Activated CD4-positive, CD25-positive, alpha-beta regulatory T cell treated with anti-CD3 and anti-CD28 coated beads, Interleukin-2, amount 50 U/mL, for 24 hours (primary cell): ENCODE measurements at places on chromosomes 1 and 21.

GRCh38 chr1:31714442-31715086 lies 10.7 kb upstream of the COL16A1 start:
- no peak for ATAC-seq

GRCh38 chr1:178438432-178438831 lies 58.3 kb downstream of the CLEC20A start:
- ATAC-seq: no peak

DNA sequence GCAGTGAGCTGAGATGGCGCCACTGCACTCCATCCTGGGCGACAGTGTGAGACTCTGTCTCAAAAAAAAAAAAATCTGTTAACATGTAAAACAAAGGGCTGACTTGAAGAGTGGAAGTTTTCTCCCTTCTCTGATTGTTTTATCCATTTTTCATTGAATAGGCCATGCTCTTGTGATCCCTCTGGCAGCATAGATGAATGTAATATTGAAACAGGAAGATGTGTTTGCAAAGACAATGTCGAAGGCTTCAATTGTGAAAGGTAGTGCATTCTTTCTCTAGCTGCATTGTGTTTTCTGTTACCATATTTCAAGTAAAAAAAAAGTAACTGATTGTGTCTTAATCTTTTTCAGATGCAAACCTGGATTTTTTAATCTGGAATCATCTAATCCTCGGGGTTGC lies 69.6 kb upstream of the LAMC2 start:
- ATAC-seq: no peak

GRCh38 chr1:220808345-220809186 lies 21.9 kb downstream of the MTARC1 start:
- no peak for ATAC-seq

- peak; percentile 88 for ATAC-seq
Observed at GRCh38 chr1:39098546-39099250, 72.5 kb downstream of the NDUFS5 start.

- no peak for ATAC-seq
Observed at GRCh38 chr1:11492235-11492634, 13.3 kb downstream of the DISP3 start.

- ATAC-seq: no peak
Observed at GRCh38 chr1:6397844-6398441, 4.4 kb upstream of the ACOT7 start.

DNA sequence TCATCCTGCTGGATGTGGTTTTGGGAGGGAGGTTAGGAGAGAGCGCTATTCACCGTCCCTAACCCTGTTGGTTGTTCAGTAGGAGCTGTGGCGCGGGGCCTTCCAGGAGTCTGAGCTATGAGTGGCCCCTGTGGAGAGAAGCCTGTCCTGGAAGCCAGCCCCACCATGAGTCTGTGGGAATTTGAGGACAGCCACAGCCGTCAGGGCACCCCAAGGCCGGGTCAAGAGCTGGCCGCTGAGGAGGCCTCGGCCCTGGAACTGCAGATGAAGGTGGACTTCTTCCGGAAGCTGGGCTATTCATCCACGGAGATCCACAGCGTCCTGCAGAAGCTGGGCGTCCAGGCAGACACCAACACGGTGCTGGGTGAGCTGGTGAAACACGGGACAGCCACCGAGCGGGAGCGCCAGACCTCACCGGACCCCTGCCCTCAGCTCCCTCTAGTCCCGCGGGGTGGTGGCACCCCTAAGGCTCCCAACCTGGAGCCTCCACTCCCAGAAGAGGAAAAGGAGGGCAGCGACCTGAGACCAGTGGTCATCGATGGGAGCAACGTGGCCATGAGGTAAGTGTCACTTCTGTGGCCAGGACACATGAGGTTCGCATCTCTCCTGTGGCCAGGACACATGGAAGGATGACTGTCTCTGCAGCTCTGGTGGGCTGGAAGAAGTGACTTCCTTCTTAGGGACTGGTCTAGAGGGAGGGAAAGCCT lies 1.2 kb downstream of the ZC3H12A start:
- ATAC-seq: no peak

GRCh38 chr1:110185181-110185580 lies 24.9 kb upstream of the KCNC4 start:
- ATAC-seq: no peak

DNA sequence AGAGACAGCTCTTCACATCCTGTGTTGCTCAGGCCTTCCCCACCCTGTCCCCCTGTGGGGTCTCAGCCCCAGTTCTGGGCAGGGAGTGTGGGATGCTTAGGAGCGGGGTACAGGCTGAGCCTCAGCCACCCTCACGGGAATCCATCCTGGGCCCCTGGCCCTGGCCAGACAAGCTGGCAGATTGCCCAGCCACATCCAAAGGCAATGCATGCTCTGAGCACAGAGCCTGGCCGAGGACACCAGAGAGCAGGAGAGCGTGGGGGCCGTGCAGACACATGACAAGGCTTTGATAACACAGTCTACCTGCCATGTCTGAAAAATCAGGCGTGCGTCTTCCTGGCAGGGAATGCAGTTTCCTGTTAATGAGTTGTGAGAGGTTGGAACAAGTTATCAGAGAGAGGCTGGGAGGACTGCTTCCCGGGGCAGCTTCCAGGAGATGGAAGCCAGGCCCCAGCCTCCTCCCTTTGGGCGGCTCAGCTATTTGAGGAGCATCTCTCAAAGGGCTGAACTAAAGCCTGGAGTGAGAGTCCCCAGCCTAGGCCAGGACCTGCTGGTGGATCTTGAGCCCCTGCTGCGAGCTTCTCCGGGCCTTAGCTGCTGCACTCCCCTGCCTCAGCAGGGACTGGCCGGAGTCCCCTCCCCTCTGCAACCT lies 72.2 kb upstream of the SELENON start:
- ATAC-seq: no peak

- ATAC-seq: peak; percentile 98
Observed at GRCh38 chr1:36306902-36307456, 811 bp downstream of the SH3D21 start.

GRCh38 chr1:172239901-172240300 lies 180.6 kb upstream of the C1orf105 start:
- ATAC-seq: no peak

- ATAC-seq: no peak
Observed at GRCh38 chr1:3074297-3074741, 5.3 kb downstream of the PRDM16 start.

GRCh38 chr1:224867715-224868114 lies 61.8 kb upstream of the DNAH14 start:
- no peak for ATAC-seq

DNA sequence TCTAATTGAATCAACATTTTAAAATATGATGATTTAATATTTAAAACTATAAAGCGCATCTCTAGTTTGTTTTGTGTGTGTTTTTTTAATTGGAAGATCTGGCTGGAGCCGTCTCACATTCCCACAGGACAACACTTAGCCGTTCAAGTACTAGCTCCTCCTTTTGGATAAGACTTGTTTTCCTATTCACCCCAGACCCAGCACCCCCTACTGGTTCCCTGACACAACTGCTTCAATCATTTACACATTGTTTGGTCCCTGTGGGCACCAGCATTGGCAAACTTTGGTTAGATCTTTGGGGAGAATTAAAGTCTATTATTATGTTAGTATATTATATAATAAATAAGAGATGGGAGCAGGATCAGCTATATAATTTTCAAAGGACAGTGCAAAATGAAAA lies 34.5 kb downstream of the TYW3 start:
- no peak for ATAC-seq

DNA sequence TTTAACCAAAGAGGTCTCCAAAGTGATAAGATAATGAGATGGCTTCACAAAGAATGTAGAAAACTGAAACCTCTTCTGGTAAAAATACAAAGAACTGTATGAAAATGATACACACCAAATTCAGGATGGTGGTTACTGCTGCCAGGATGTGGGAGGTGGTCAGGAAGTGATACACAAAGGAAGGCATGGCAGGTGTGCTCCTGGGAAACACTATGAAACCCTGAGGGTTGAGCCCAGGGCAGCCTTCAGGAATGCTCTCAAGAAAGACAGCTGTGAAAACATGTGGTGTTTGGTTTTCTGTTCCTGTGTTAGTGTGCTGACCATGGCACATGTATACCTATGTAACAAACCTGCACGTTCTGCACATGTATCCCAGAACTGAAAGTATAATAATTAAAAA lies 109.3 kb downstream of the NTNG1 start:
- ATAC-seq: no peak

- ATAC-seq: peak; percentile 39
Observed at GRCh38 chr1:184838504-184838951, 83.9 kb upstream of the EDEM3 start.

DNA sequence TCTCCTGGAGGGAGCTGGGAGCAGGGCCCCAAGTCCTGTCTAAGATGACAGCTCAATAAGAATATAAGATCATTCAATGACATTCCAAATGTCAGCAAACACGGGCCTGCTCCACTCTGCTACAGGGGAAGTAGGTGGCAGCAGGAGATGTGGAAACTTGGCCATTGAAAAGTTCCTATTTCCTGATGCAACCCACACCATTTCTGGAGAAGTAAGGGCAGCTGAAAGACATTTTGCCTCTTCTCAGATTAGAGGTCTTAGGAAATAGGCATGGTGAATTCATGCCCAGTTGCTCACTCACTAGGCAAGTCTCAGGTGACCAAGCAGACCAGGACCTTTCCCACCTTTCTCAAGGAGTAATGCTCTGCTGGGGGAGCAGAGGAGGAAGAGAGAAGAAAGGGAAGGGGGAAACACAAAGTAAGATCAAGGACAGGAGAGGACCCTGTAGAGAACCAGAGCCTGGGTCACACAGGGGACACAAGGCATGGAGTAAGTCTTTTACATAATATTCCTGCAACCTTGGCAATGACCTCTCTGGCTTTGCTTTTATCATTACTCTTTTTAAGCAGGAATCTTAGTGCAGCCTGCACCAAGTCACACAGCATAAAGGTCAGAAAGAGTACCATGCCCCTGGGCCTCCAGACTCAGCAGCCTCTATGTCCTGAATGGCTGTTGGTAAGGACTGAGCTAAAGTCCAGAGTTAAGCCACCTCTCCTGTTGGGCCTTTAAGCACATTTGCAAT lies 68.9 kb downstream of the DMAP1 start:
- no peak for ATAC-seq

DNA sequence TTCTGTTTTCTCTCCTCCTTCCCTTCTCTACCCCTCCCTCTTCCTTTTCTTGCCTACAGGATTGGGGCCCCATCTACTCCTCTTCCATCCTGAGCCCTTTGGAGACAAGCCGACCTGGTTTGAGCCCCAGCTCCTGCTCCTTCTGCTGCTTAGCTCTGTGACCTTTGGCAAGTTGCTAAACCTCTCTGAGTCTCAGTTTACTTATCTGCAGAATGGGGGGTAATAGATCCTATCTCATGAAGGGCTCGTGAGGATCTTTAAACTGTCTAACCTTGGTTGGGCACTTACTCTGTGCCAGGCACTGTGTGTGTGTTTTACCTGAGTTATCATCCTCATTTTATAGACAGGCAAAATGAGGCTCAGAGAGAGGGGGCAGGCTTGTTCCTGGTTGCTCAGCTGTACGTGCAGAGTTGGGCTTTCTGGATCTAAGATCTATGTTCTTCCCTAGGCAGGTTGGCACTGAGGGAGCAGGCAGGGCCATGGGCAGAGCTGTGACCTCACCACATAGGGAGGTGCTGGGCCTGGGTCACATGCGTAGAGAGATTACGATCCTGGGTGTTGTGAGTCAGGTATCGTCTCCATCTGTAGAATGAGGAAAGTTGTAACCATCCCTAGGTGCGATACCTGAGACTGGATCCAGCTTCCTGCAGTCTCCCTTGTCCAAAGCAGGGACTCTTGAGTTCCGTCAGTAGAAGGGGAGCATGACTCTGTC lies 58.5 kb downstream of the FOXO6 start:
- no peak for ATAC-seq

DNA sequence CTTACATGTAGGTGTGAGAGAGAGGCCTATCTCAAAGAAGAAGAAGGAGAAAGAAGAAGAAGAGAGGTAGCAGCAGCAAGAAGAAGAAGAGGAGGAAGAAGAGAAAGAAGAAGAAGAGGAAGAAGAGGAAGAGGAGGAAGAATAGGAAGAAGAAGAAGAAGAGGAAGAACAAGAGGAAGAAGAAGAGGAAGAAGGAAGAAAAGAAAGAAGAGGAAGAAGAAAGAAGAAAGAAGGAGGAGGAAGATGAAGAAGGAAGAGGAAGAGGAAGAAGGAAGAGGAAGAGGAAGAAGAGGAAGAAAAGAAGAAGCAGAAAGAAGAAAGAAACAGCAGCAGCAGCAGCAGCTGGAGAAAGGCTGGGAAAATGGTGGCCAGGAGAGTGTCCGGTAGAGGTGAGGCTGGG lies 10.3 kb upstream of the AZIN2 start:
- ATAC-seq: no peak

DNA sequence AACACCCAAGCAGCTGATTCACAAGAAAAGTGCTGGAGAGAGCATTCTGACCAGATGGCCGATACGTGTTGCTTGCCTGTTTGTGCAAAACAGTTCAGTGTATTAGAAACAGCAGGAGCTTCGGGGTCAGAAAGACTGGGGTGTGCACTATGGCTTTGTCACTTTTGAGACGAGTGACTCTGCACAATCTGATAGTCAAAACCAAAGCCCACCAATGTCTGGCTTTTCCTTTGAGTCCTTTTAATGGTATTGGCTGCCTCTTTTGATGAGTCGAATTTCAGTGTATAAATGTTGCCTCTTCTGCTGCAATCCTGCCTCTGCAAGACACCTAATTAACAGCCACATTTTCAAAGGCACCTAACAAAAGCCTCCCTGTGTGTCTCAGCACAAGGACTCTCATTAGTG lies 444.6 kb downstream of the AJAP1 start:
- no peak for ATAC-seq

DNA sequence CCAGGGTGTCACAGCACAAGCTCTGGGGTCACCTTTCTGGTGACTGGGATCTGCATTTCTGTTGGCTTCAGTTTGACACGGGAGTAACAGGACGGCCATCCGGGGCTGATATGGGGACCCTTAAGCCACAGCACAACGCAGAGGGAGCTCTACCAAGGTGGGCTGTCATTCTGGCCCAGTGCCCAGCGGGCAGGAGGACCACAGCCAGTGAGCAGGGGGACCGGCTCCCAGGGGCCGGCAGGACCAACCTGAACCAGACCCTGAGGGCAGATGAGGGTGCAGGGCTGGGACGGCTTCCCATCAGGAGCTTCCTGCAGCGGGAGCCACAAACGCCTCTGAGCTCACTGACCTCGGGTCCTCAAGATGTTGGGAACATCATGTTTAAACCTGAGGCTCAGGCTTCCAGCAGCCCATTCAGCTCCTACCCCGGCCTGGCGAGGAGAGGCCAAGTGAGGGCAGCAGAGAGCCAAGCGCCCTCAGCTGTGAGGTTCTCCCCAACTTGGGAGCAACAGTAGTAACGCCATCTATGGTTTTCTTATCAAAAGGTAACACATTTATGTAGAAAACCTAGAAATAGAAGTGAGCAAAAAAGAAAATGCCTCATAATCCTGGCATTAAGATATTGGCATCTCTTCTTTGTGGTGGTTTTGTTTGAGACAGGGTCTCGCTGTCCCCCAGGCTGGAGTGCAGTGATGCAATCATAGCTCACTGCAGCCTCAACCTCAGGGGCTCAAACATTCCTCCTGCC lies 26.8 kb downstream of the TMEM201 start:
- peak; percentile 45 for ATAC-seq

- no peak for ATAC-seq
Observed at GRCh38 chr1:157004806-157005205, 40.7 kb downstream of the ARHGEF11 start.
